Uterus (tissue), 4 donors: ENCODE measurements at places on chromosomes 5 and 9. TPM values are rescaled to one million over a fixed set of nuclear protein-coding genes. Genes with fewer than 3 reads are reported as not detected.

The SPIN1 gene
- 388 TPM for total RNA-seq

DNA sequence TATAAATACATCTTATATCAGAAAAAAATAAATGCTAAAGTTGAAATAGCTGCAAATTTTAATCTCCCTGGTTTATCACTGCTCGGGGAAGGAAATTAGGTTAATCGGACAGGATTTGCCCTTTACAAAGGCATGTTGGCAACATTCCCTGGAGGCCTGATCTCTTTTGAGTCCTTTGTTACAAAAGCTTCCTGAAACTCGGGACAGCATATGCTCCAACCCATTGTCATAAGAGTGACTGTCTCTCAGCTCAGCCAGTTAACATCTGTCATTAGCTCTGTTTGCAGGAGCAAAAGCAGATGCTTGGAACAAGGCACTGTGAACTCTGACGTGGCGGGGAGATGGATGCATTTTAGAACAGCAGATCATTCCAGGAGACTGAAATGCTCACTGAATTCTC is 80.6 kb downstream of the MYO10 start:
- no peak overlapping the region for H3K27ac ChIP-seq
- H3K36me3 ChIP-seq, result no peaks in the 10 kb centered on the region
- no peak for DNase-seq

- no peaks in the 10 kb centered on the region for H3K27me3 ChIP-seq
- H3K4me3 ChIP-seq, result no peak overlapping the region
- H3K4me1 ChIP-seq, result no peaks in the 10 kb centered on the region
- no peaks in the 10 kb centered on the region for H3K36me3 ChIP-seq
These were observed 19.6 kb upstream of the TMEM252 start for GRCh38 chr9:68560071-68560844.

DNA sequence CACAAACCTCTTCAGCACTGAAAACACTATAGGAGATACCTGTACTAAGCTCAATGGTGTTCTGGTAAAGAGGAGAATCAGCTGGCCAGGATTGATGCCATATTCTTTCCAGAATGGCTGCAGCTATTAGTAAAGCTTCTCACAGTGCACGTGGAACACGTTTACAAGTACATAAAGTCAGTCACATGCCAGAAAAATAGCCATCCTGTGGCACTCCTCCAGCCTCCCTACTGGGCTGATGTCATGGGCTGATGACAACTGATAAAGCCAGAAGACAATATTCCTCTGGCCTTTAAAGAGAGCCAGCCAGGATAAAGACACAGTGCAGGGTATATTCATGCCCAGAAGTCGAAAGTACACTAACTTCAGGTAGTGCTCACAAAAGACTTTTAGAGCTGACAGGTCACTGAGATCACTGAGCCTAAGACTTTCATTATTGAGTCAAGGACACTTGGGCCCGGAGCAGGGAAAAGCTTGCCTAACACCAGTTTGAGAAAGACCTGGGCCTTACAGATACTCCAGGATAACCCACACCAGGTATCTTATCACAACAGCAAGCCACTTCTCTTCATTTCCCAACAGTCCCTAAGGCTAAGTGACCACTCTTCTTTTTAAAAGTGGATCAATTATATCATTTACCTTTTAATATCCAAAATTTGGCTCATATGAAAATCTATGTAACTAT is 29.4 kb downstream of the ABITRAM start:
- H3K27me3 ChIP-seq, result no peaks in the 10 kb centered on the region
- H3K36me3 ChIP-seq, result no peaks in the 10 kb centered on the region
- no peak overlapping the region for H3K4me3 ChIP-seq
- DNase-seq, result no peak
- no peak overlapping the region for H3K27ac ChIP-seq

DNA sequence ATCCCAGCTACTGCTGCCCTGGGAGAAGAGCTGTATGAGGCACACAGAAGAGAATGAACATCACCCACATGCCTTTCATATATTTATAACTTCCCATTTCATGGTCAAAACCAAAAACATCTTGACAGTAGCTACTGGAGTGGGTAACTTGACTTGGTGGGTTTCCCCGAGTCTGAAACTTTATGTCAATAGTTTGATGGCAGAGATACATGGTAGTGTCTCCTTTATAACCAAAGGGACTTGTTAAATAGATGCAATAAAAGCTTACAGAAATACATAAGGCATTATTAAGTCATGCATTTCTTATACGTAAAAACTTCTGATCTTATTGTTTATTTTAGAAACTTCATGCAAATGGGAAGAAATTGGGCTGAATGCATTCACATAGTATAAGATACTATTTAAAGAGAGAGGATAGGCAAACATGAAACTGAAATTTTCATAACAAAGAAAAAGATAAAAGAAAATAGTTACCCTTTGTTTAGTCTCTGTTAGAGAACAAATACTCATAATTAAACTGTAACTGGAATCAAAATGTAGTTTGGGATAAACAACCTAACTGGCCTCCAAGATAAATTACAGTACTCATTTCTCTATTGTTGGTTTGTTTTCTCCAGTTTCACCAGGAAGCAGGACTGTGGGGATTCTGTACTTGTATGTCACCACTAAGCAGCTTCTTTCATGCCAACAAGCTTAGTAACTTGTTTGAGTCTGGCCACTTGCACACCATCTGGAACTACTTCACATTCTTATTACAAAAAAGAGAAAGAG is 459.3 kb upstream of the MEF2C start:
- no peak overlapping the region for H3K27ac ChIP-seq
- H3K27me3 ChIP-seq, result no peaks in the 10 kb centered on the region
- no peak for DNase-seq

The FGF18 gene
- total RNA-seq, result not detected

The SPINK4 gene
- total RNA-seq, result not detected

GRCh38 chr5:87121304-87122150 is 146.2 kb upstream of the RASA1 start:
- H3K4me1 ChIP-seq, result no peaks in the 10 kb centered on the region
- no peaks in the 10 kb centered on the region for H3K36me3 ChIP-seq
- H3K27me3 ChIP-seq, result no peaks in the 10 kb centered on the region
- no peak for DNase-seq
- no peak overlapping the region for H3K27ac ChIP-seq
- no peak overlapping the region for H3K4me3 ChIP-seq

- no peak overlapping the region for H3K27ac ChIP-seq
- H3K4me3 ChIP-seq, result no peak overlapping the region
- DNase-seq, result no peak
- no peaks in the 10 kb centered on the region for H3K36me3 ChIP-seq
- no peaks in the 10 kb centered on the region for H3K4me1 ChIP-seq
- H3K27me3 ChIP-seq, result no peaks in the 10 kb centered on the region
These were observed 18.9 kb downstream of the SQSTM1 start for GRCh38 chr5:179839328-179840256.

GRCh38 chr5:32790411-32790951 is 79.4 kb downstream of the NPR3 start:
- H3K4me3 ChIP-seq, result no peak overlapping the region
- DNase-seq, result no peak
- H3K27me3 ChIP-seq, result no peaks in the 10 kb centered on the region
- no peaks in the 10 kb centered on the region for H3K4me1 ChIP-seq
- H3K27ac ChIP-seq, result no peak overlapping the region
